ENCODE measurements at places on chromosomes 2 and 18. TPM values are rescaled to one million over a fixed set of nuclear protein-coding genes. Genes with fewer than 3 reads are reported as not detected.

The POU3F3 gene
- total RNA-seq: not detected

The ST6GAL2 gene
- total RNA-seq: not detected

The SERPINB7 gene
- total RNA-seq: 4.2 TPM

The CD8B2 gene
- not detected for total RNA-seq

The EMX1 gene
- not detected for total RNA-seq

The SLC4A3 gene
- 7.3 TPM for total RNA-seq
